ENCODE measurements at places on chromosomes 1 and 21.

DNA sequence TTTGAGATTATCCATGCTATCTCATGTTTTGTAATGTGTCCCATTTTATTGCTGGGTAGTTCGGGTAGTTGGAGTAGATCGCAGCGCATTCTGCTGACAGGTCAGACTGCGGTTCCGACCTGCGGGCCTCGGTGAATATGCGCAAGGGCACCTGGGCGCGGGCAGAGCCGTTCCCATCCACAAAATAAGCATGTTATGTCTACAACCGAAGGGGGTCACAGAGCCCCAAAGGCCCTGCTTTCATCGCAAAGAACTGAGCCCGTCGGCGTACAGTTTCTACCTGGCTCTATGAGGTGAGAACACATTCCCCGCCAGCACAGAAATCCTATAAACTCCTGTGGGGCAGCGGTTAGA, 88.4 kb downstream of the PRKAB2 start:
- no peaks in the 10 kb centered on the region for H3K36me3 ChIP-seq
- DNase-seq: peak; percentile 11
- H3K27me3 ChIP-seq: peaks cover 5% of the 10 kb centered on the region
- peaks cover 7% of the 10 kb centered on the region for H3K4me1 ChIP-seq

GRCh38 chr1:232629250-232630046, 485 bp downstream of the SIPA1L2 start:
- H3K4me1 ChIP-seq: peaks cover 3% of the 10 kb centered on the region
- peak; percentile 76 for DNase-seq
- H3K4me3 ChIP-seq: peak overlapping the region; percentile 81
- H3K27me3 ChIP-seq: no peaks in the 10 kb centered on the region
- peak overlapping the region; percentile 71 for H3K27ac ChIP-seq
- no peaks in the 10 kb centered on the region for H3K36me3 ChIP-seq

GRCh38 chr21:15688809-15689208, 41.0 kb upstream of the USP25 start:
- no peaks in the 10 kb centered on the region for H3K27me3 ChIP-seq
- no peaks in the 10 kb centered on the region for H3K36me3 ChIP-seq
- no peak overlapping the region for H3K27ac ChIP-seq
- H3K4me1 ChIP-seq: no peaks in the 10 kb centered on the region
- DNase-seq: no peak
- H3K4me3 ChIP-seq: no peak overlapping the region

DNA sequence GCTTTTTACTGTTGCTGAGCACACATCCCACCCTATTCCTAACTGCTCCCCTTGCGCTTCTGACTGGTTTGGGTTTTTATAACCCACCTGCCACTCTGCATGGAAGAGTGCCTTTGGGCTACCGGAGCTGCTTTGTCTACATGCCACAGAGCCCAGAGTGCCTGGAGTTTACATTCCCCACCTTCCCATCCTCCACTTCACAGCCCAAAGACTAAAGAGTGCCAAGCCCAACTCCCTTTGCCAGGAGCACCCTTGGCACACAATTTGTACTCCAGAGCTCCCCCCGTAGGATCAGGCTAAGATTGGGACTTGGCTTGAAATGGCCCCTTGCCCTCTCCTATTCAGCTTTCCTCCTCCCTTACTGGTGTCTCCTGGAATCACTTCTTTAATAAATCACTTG, 63.3 kb downstream of the LHX9 start:
- DNase-seq: no peak
- no peaks in the 10 kb centered on the region for H3K36me3 ChIP-seq
- no peak overlapping the region for H3K4me3 ChIP-seq

DNA sequence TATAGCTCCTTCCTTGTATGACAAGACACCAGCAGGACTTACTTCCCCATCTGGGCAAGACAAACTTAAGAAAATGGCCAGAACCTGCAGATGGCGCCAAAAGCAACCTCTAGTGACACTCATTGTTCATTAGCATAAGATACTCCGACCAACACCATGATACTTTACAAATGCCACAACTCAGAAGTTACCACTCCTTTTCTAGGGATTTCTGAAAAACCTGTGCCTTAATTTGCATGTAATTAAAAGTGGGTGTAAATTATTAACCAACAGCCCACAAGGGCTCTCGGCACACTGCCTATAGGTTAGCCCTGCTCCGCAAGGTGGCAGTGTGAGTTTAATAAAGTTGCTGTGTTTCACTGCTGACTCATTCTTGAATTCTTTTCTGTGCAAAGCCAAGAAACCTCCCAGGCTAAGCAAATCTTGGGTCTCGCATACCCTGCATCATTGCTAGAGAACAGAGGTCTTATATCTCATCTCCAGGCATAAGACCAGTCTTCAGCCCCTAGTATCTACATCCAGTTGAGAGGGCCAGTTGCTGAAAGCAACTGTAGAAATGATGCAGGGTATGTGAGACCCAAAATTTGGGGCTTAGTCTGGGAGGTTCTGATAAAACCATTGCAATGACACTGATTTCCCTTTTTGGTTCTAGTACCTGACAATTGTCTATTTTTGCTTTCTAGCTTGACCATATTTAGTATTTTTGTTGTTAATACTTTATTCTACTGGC, 86.4 kb downstream of the FAF1 start:
- no peaks in the 10 kb centered on the region for H3K36me3 ChIP-seq
- no peaks in the 10 kb centered on the region for H3K27me3 ChIP-seq
- H3K4me3 ChIP-seq: no peak overlapping the region
- peak; percentile 44 for DNase-seq

DNA sequence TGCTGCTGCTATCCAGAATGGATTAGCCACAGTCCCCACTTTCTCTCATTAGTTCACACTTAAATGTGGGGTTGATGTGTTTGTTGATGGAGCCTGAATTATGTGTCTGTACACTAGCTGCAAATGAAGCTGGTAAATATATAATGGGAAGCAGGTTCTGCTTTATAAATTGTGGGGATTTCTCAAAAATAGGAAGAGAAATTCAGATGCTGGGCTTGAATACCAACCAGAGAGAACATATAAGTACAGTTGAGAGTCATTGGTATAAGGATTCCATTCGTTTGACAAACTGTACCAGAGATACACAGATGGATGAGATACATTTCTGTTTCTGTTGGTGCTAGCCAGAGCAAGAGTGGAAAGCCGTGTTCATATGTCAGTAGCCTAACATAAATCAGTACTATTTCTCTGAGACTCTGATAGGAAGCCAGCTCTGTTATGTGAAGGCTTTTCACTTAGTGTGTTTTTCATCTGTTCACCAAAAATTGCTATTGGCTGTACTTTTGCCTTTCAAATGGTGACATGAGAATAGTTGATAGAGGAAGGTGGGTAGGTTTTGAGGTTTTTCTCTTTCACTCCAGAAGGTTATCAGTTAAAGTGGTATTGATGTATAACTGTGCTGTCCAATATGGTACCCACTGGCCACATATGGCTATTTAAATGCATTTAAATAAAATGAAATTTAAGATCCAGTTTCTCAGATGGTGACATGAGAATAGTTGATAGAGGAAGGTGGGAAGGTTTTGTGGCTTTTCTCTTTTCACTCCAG, 15.6 kb downstream of the SMG7 start:
- H3K4me1 ChIP-seq: no peaks in the 10 kb centered on the region
- H3K27ac ChIP-seq: no peak overlapping the region
- no peak for DNase-seq
- H3K27me3 ChIP-seq: no peaks in the 10 kb centered on the region
- no peaks in the 10 kb centered on the region for H3K36me3 ChIP-seq

DNA sequence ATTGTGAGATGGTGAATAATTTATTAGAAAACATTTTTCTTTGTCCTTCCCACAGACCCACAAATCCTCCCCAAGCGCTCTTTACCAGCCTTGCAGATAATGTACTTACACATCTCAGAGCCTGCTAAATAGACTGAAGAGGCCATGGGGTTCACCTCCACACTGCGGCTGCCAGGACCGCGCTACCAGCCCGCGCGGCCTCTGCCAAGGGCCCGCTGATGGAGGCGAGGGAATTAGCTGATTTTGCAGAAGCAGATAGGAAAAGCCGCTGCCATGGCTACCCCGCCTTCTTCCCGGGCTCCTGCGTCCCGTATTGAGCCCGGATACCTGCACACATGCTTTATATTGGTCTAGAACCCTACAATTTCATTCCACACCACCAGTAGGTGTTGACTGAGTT, 248.0 kb upstream of the FOXD3 start:
- no peaks in the 10 kb centered on the region for H3K4me1 ChIP-seq
- DNase-seq: no peak
- H3K27ac ChIP-seq: no peak overlapping the region
- H3K36me3 ChIP-seq: no peaks in the 10 kb centered on the region
- no peak overlapping the region for H3K4me3 ChIP-seq

- no peak overlapping the region for H3K4me3 ChIP-seq
- DNase-seq: no peak
- no peak overlapping the region for H3K27ac ChIP-seq
- no peaks in the 10 kb centered on the region for H3K4me1 ChIP-seq
- H3K36me3 ChIP-seq: peaks cover 92% of the 10 kb centered on the region
- H3K27me3 ChIP-seq: no peaks in the 10 kb centered on the region
Measured at GRCh38 chr1:2085080-2085479, 34.9 kb downstream of the PRKCZ start.

DNA sequence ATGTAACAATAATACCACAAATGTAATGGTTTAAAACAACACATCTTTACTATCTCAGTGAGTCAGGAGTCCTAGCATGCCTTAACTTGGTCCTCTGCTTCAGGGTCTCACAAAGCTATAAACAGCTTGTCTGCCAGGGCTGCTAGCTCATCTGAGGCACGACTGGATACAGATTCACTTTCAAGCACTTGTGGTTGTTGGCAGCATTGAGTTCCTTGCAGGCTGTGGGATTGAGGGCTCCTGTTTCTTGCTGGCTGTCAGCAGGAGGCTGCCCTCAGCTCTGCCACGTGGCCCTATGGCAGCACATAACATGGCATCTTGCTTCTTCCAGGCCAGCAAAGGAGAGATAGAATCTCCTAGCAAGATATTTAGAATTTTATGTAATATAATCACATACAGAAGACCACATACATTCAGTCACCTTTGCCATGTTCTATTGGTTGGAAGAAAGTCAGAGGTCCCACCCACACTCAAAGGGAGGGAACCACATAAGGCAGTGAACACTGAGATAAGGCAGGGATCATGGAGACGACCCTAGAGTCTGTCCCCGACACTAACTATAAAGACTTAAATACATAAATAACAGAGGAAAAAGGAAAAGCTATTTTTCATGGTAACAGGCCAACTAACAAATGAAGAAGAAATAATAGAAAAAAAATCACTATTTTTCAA, 18.9 kb upstream of the IPP start:
- no peaks in the 10 kb centered on the region for H3K36me3 ChIP-seq
- DNase-seq: no peak
- no peaks in the 10 kb centered on the region for H3K27me3 ChIP-seq
- no peak overlapping the region for H3K4me3 ChIP-seq
- no peaks in the 10 kb centered on the region for H3K4me1 ChIP-seq

DNA sequence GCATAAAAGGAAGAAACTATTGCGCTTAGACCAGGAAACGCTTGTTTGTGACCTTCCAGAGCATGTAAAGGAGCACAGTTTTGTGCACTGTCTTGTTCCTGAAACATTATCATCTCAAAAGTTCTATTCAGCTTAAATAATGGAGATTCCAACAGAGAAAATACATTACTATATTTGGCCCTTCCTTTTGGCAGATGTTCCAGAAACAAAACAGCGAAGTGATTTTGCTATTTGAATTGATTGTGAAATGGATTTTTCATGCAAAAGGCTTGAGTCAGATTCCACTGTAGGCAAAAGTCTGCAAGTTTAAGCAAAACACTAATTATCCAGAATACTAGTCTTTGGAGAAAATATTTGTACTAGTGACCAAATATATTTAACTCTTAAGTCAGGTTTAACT, 80.3 kb upstream of the PTBP2 start:
- no peaks in the 10 kb centered on the region for H3K27me3 ChIP-seq
- no peak for DNase-seq
- no peaks in the 10 kb centered on the region for H3K36me3 ChIP-seq
- no peak overlapping the region for H3K27ac ChIP-seq

GRCh38 chr1:44174630-44175029, 33.2 kb upstream of the KLF18 start:
- no peaks in the 10 kb centered on the region for H3K27me3 ChIP-seq
- H3K36me3 ChIP-seq: no peaks in the 10 kb centered on the region
- H3K4me3 ChIP-seq: no peak overlapping the region
- no peaks in the 10 kb centered on the region for H3K4me1 ChIP-seq
- H3K27ac ChIP-seq: no peak overlapping the region

- H3K36me3 ChIP-seq: no peaks in the 10 kb centered on the region
- no peaks in the 10 kb centered on the region for H3K27me3 ChIP-seq
- H3K27ac ChIP-seq: no peak overlapping the region
- no peak for DNase-seq
- H3K4me1 ChIP-seq: no peaks in the 10 kb centered on the region
Measured at GRCh38 chr1:89556726-89557444, 32.3 kb downstream of the LRRC8B start.

DNA sequence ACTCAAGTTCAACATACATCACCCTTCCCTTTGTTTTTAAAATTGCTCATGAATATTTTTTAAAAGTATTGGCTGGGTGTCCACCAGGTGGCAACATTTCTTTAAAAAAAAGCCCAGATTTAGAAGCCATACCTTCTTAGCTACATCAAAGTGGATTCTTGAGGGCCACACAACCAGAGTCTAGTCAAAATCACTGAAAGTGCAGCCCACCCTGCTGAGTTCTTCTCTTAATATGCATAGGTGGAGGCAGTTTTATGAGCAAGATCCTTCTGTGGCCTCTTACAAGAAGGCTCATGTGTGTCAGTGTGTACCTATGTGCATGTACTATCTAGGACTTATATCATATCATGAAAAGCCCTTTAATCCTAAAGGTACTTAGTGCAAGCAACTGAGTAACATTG, 16.9 kb upstream of the GNG12 start:
- DNase-seq: no peak
- H3K27me3 ChIP-seq: no peaks in the 10 kb centered on the region
- H3K4me1 ChIP-seq: no peaks in the 10 kb centered on the region
- H3K36me3 ChIP-seq: no peaks in the 10 kb centered on the region
- no peak overlapping the region for H3K4me3 ChIP-seq

Data from small intestine (tissue), 16 donors.